Activated T-helper 1 cell treated with Interleukin-2 at 50 U/mL for 16 hours (primary cell): ENCODE measurements at places on chromosomes 7 and 10.

DNA sequence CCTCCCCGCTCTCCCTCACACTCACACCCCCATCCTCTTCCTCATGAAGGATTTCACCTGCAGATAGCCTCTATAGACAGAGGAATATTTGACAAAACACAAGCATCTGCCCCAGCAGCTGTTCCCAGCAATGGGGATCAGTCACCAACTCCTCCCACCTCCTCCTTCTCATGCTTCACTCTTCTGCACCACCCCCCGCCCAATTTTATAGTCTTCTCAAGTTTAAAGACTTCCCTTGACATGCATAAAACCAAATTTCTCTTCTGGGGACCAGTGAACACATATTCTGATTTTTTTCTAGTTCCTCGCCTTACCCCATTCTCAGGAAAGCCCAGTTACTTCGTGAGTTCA, 654.4 kb downstream of the LRMDA start:
- no peak for DNase-seq

DNA sequence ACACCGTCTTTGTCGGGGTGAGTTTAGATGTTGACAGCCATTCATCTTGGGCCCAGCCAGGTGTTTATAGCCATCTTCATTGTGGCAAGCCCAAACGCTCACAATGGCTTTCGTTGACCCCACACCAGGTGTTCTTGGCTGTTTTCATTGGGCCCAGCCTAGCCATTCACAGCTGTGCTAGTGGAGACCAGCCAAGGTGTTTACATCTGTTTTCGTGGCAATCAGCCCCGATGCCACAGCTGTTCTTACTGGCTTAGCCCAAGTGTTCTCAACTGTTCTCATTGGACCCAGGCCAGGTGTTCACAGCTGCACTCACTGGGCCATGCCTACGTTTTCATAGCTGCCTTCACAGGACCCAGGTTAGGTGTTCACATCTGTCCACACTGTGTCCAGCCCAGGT, 7.7 kb downstream of the FRG2B start:
- no peak for DNase-seq

DNA sequence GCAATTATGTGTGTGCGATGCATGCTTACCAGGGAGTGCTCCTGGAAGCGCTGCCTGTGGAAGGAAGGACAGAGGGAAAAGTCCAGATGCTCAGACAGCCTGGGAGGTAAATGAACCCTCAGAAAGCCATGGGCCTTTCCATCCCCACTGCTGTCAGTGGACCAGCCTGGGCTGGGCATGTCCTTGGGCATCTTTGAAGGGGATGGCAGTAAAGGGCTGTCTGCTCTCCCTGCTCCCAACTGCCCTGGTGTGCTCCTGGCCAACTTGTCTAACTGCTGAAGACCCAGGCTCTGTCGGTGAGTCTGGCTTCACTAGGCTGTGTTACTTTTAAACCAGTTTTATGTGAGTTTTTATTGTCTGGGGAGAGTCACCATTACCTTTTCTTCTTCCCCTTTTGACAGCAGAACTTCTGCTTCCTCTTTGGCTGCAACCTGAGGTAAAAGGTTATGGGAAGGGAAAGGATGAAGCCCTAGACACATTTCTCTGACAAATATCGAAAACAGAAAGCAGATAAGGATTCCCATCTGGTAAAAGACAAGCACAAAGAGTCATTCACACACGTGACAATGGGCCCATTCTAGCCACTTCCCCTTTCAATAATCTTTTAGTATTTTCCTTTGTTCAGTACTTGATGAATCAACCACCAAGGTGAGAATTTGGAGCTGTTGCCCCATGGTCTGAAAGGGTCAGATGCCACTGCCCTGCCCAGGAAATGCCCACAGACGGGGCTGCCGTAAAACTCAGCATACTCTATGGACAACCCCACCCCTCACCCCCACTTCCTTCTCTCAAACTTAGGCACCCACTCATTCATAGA, 27.6 kb upstream of the PIK3AP1 start:
- no peak for DNase-seq

- no peak for DNase-seq
Observed at GRCh38 chr7:128027485-128027980, 3.7 kb downstream of the LRRC4 start.

GRCh38 chr10:1610986-1611770, 126.1 kb downstream of the ADARB2 start:
- no peak for DNase-seq

GRCh38 chr10:70477661-70478162, 855 bp upstream of the PALD1 start:
- DNase-seq: peak; percentile 64

- no peak for DNase-seq
Observed at GRCh38 chr7:155839461-155839860, 27.2 kb upstream of the SHH start.

- DNase-seq: no peak
Observed at GRCh38 chr7:37825038-37825437, 23.4 kb upstream of the NME8 start.

DNA sequence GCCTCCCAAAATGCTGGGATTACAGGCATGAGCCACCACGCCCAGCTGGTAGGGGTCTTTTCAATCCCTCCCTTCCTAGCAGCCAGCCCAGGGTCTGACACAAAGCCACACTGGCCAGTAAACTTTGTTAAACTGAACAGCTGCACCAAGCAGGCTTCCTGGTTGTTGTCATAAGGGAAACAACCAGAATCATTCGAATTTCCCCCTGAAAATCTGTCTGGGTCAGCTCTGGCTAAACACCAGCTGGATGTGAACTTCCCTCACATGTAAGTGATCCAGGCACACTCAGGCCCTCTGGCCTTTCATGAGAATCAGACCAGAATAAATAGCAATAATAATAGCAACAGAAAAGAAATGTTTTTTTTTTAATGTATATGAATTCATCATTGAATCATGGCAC, 7.4 kb downstream of the IMPDH1 start:
- DNase-seq: no peak

DNA sequence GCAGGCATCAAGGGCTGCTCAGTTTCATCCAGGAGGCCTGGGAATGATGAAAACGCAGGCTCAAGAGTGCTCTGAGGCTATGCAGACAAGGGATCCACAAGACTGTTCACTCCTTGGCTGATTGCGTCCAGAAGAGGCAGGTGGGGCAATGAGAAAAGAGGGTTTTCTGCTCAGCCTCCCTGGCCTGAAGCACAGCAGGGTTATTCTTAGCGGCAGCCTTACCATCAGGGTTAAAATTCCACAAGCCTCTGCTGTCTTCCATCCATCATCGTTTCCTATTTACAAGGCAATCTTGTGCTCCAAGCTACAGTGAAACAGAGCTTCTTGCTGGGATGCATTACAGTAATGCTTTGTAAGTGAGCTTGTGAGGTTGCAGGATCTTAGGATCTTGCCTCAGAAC, 129.4 kb upstream of the SHH start:
- DNase-seq: no peak

- DNase-seq: no peak
Observed at GRCh38 chr7:139108266-139109187, 993 bp downstream of the ZC3HAV1 start.

- no peak for DNase-seq
Observed at GRCh38 chr7:142063551-142064442, 47.7 kb upstream of the MGAM2 start.

- DNase-seq: no peak
Observed at GRCh38 chr7:110388457-110388856, 702.5 kb upstream of the LRRN3 start.

DNA sequence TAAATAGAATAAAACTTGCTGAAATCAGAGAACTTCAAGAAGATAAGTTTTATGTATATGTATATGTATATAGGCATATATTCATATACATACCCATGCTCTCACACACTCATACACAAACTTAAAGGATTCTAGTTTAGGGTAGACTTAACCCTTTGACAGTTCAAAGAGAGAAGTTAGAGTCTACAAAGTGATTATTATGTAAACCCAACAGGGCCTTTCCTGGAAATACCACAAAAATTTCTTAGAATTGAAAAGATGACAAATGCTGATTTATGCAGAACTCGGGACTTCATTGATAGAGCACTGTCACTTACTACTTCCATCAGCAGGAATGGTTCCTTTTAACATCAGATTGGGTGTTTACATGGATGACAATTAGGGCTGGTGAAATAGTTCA, 763.5 kb downstream of the AUTS2 start:
- no peak for DNase-seq

- DNase-seq: no peak
Observed at GRCh38 chr10:44994752-44995530, 5.8 kb upstream of the ZNF22 start.

GRCh38 chr10:72261784-72262404, 11.8 kb upstream of the DDIT4 start:
- no peak for DNase-seq

DNA sequence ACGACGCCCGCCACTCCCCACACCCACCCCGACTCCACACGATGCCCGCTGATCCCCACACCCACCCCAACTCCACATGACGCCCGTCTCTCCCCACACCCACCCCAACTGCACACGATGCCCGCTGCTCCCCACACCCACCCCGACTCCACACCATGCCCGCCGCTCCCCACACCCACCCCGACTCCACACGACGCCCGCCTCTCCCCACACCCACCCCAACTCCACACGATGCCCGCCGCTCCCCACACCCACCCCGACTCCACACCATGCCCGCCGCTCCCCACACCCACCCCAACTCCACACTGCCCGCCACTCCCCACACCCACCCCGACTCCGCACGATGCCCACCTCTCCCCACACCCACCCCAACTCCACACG, 317.0 kb downstream of the DNAJB6 start:
- no peak for DNase-seq

DNA sequence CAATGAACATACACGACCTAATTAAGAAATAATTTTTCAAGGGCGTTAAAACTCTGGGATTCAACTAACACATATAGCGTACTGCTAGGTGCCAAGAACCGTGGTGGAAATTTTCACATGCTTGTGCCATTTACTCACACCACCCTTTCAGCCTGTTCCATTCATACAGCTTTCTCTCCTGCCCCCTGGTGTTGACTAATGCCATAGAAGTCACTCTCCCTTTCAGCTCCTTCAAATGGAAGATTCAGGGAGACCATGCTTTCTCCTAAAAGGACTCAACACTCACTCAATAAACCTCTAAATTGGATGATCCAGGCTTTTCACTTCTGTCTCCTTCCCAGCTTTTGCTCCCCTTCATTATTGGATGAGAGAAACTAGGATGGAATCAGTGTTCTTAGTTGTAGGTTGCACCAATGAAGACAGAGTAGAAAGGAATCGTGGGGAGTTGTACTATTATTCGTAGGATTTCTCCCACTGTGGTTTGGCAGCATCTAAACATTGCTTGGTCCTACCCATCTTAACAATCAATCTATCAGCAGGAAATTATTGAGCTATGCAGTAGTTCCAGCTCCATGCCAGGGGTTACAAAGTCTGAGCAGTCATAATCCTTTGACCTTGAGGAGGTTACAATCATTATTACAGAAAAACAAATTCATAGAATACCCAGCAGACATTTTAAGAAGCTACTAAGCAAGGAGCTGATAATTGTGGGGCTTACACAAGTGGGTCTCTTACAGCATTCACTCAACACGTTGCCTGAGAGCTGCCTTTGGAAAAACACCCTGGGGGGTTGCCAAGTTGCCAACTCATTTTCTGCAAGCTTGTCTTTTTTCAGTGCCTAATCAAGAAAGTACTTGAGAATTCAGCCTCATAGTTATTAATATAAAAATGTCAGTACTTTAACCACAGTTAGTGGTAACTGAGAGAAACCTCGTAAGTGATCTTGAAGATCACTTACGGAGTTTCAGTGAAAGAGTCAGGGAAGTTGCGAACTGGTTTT, 2.8 kb upstream of the PPP1R3C start:
- no peak for DNase-seq

DNA sequence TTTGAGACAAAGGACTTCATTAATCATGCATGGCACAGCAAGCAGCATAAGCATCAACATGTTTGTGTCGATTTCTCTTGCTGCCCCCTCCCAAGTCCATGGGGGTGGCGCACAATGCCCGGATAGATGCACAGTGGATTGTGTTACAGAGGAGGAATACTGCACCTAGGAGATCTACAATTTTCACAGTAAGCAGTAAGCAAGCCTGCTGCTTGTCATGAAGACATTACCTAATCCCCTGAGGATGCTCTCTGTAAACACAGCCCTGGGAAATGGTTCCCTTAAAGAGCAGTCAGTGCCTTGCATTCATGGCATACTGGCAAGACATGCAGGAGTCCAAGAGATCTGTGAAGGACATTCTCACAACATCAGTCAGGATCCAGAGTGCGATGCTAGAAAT, 137.7 kb downstream of the ETV1 start:
- no peak for DNase-seq

GRCh38 chr10:48282829-48283228, 8.3 kb upstream of the FRMPD2 start:
- no peak for DNase-seq

DNA sequence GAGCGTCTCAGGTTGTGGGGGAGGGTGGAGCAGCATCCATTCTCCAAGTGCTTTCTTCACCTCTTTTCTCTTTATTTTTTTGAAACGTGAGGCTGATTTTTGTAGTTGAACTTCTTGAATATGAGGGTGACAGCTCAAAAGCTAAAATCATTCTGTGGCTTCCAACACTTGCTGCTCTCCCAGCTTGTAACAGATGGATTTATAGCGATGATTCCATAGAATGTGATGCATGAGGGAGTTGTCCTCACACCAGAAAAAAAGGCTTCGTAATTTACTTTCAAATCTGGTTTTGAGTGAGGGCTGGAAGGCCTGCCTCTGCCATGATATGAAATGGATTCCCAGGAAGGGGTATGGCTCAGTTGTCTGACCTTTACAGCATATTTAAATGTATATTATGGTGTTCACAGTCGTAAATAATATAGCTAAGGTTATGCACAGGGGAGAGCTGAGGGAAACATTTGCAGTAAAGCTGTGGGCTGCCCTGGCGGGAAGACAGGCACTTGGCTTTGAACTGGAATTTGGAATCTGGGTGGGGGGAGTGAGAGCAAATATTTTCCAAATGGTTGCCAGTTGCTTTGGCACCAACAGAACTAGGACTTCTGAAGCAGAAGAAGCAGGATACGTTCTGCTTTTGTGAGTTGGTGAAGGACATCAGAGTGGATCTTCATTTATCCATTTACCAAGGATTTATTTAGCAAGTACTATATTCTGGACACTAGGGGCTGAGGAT, 166.7 kb downstream of the SORCS3 start:
- no peak for DNase-seq

GRCh38 chr10:112533916-112534315, 86.9 kb downstream of the VTI1A start:
- no peak for DNase-seq

DNA sequence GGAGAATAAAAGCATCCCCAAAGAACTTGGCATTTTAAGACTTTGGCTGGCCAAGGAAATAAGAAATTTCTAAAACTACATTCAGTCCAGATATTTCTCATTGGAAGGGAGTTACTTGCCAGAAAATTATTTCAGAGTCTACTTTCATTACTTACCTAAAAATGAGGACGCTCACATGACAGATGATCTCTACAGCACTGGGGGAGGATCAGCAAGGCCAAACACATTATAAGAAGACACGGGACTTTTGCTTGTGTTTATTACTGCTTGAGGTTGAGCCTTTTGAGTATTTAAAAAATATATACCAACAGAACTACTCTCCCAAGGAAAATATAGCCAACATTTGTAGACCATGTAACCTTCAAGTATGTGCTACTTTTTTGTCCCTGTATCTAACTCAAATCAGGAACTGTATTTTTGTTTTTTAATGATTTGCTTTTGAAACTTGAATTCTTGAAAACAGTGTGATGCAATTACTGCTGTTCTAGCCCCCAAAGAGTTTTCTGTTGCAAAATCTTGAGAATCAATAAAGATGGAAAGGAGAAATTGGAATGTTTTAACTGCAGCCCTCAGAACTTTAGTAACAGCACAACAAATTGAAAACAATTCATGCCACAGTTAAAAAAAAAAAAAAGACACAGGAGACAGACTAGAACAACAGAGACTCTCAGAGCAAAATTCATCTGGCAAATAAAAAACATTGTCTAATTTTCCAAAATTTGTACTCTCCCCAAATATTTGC, 128.1 kb downstream of the ZNF438 start:
- no peak for DNase-seq
